ENCODE measurements at places on chromosomes 12 and 14.

DNA sequence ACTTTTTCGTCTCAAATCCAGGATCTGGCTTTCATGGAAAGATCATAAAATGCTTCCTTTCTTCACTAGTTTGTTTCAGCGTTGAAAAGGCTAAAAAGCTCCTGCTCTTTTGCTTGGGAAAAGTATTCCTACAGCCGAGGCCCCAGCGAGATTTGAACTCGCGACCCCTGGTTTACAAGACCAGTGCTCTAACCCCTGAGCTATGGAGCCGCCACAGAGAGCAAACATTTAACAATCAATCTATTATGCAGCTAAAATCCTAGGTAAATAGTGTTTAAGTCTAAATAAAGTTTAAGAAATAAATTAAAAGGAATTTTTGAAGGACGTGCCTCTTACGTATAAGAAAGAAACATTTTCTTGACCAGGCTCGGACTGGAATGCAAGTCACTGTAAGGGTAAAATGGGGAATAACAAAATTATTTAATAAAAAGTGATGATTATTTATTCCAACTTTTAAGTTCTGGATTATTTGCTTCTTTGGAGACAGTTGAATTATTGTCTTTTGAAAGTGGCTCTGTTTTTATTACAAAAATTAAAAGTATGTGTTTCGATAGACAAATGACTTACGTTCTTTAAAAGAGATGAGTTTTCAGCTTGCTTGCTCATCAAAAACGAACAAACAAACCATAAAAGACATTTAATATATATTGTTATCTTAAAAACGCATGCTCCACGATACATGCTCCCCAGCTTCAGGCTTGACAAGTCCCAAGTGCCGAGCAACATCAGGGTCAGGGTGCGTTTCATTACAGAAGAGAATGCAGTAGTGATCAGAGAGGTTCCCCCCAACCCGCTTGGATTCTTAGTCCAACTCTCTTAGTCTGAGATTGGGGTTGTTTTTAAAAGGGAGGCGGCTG, 10.2 kb downstream of the OR6S1 start:
- peak; percentile 77 for DNase-seq

DNA sequence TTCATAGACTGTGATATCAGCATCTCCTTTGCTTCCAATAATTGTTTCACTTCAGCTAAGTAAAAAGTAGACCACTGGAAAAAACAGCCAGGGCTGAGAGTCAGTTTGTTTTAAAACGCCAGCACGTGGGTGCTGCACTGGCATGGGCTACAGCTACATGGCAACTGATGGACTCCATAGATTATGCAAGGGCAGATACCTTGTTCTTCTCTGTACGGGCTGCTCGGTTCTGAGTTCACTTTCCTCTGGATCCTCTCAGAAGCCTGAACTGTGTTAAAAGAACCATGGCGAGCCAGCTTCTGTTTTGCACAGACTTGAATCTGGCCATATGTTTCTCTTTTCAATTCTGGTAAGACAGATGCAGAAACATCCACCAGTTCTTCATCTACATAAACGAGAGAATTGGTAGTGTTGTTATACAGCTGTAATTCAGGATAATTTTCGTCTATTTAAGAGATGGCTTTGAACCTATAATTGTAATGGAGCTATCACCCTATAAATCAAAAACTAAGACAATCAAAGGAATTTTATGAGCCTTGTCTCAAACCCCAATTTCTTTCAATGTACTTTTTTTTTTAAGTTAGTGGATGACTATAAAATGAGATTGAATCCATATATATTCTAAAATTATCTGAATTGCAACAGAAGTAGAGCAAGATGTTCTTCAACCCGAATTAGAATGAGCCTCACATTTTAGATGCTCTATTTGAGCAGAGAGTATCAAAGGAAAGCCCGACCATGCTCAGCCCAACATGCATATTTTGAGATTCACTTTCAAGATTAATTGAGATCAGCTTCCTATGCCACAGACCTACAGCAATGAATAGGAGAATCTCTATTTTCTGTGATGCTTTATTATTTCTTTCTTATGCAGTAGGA, 31.5 kb downstream of the E2F7 start:
- DNase-seq: no peak

- DNase-seq: no peak
These were observed 277.6 kb downstream of the SOX5 start for GRCh38 chr12:23671881-23672280.

DNA sequence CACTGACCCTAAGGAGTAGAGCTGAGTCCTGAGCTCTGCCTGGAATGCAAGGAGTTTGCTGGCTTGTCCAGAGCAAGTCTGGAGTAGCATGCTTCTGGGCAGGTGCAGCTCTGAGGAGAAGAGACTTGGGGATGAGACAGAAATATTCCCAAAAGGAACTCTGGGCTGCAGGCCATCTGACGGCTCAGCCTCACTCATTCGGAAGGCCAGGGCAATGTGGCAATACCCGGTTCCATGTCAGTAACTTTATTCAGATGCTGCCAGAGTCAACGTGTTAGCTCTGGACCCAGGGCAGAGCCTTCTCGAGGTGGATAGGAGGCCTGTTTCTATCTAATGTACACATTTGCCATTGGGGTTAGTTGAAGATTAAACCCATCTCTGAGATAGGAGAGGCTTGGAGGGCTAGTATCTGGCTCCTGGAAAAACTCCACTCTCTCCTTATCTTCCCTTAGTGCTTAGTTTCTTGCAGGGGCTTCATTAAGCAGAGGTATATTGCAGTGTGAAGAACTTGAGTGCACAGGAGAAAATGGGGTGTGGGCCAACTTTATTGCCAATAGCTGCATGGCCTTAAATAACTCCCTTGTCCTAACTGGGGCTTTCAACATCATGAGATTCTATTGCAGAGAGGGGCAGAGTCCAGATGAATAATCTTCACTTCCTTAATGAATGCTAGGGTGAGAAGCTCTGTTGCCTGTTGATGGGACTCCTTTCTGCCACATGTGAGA, 65.6 kb downstream of the NTF3 start:
- DNase-seq: no peak

DNA sequence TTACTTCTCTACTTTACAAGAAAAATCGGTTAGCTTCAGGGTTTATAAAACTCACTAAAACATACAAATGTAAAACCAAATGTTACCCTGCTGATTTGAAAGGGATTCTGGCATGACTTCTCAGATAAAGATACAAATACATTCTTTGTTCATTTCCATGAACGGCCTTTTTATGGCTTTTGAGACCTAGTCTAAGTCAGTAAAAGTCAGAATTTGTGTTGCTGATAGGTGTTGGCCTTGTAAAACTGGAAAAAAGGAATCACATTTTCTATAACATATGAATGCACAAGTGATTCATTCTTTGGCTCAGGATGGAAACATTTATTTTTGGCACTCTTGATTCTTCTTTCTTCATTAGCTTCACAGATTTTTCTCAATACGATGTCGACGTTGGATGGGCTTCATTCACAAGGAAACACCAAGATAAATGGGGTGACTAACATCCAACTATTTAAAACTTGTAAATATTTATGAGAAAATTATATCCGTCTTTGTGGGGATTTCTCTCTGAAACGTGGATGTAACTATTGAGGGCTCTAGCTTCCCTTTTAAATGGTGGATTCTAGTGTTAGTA, 27.0 kb upstream of the CPM start:
- DNase-seq: no peak
